ENCODE measurements at places on chromosomes 5 and 9.

DNA sequence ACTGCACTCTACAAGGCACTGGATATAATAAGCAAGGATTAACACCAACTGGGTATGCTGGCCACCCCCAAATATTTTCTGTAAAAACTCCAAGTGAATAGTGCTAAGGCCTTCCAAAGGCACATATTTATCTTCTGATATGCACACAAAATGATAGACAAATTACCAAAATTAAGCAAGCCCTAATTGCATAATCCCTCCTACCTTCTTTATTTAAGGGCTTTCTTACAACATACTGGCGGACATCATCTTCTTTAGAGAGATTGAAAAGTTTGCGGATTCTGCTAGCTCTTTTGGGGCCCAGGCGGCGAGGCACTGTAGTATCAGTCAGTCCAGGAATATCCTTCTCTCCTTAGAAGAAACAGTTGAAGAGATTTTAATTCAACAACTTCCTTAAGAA is 1.9 kb downstream of the RPS6 start:
- DNase-seq = no peak

GRCh38 chr9:95815133-95815532 is 60.4 kb upstream of the ERCC6L2 start:
- DNase-seq = no peak

GRCh38 chr5:56684159-56684558 is 131.2 kb upstream of the MAP3K1 start:
- DNase-seq = no peak

DNA sequence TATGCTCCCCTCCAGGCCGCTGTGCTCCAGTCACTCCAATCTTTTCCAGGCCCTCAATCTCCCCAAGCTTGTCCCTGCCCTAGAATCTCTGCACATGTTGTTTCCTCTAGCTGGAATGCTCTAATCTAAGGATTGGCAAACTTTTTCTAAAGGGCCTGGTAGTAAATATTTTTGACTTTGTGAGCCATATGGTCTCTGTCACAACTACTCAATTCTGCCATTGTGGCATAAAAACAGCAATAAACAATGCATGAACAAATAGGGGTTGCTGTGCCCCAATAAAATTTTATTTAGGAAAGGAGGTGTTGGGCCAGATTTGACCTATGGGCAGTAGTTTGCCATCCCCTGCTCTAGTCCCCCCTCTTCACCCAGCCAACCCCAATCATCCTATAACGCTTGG is 150.5 kb upstream of the LRRTM2 start:
- no peak for DNase-seq

DNA sequence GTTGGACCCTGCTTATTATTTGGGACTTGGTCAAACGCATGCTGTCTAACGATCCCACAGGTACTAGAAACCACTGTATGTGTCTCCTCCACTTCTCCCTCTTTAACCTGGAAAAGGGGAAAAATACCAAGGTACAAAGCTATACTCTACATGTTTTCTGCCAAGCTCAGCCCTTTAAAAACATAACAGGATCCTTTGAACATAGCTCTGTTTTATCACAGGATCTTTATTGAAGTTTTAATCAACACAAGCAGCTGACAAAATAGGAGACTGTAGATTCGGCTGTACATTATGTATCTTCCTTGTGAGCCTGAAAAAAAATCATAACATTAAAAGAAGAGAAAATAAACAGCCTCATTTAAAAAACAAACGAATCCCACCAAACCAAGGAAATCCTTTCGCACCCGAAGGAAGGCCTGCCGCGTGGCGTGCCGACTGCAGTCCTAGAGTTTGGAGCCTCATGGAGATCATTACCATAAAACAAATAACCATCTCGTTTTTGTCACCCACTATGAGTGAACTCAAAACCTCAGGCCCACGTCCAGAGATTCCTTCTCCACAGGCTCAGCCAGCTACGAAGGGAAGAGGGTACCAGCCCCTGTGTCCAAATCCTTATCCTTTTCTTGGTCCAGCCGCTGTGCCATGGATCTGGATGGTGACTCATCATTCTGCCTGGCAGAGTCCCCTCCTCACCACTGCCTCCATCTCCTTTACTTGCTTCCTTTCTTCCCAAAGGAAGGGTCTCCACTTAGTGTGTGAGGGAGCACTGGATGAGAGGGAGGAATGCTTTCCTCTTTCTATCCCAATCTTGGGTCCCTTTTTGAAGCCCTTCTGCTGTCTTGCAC is 651.1 kb downstream of the CCDC171 start:
- DNase-seq = no peak

DNA sequence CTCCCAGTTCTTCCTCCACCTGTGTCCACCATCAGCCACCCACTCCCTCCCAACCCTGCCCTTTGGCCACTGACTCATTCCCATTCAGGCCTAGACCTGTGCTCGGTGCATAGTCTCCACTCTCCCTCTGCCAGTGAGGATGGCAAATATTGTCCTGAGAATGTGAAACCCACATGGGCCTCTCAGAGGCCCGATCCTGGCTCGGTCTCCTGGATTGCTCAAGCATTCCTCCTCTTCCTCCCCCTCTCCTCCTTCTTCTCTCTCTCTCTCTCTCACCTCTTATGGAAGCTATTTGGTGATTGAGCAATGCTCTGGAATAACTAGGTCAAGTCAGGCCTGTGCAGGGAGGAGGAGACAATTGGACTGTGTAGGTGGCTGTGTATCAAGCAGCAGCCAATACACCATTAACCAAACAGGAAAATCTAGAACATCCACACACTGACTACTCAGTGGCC is 99.9 kb downstream of the KLF4 start:
- no peak for DNase-seq

Measured in D721Med (cell line).